ENCODE measurements at places on chromosomes 2 and 18.

DNA sequence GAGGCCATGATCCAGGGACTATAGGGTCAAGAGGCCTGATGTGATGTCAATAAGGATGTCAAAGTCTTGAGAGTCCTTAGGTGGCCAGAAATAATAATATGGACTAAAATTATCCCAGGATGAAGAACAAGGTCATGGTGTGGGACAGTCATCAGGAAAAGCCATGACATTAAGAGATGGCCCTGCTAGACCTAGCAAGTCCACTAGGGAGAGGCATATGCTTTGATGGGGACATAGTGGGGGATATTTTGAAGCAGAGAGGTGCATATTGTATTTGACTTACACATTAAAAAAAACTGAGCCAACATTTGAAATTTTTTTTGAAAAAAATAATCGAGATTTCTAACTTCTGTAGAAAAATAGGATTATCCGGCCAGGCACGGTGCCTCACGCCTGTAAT is 53.3 kb upstream of the CXCR4 start:
- no peak for DNase-seq

GRCh38 chr2:241592126-241592845 is 33.7 kb downstream of the BOK start:
- DNase-seq, result no peak

DNA sequence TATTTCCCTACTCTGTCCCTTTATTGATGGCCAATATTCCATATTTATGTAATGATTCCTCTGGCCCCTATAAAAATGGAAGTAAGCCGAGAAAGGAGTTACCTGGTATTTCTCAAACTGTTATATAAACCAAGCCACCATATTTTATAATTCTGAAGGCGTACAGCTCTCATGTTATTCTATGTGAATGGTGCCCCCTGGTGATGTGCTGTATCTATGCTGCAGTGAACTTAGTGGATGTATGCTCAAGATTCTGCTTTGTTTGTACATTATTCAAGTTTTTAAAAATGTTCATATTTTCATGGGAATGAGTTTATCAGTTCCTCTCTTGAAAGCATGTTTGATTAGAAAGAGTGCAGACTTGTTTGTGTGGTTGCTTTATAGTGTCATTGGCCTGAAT is 194.5 kb upstream of the LRRTM1 start:
- DNase-seq, result no peak

GRCh38 chr2:60450488-60450887 is 103.0 kb downstream of the BCL11A start:
- no peak for DNase-seq

GRCh38 chr2:73272270-73272669 is 12.0 kb downstream of the FBXO41 start:
- DNase-seq, result no peak

GRCh38 chr2:99430614-99431291 is 59.1 kb downstream of the REV1 start:
- no peak for DNase-seq

DNA sequence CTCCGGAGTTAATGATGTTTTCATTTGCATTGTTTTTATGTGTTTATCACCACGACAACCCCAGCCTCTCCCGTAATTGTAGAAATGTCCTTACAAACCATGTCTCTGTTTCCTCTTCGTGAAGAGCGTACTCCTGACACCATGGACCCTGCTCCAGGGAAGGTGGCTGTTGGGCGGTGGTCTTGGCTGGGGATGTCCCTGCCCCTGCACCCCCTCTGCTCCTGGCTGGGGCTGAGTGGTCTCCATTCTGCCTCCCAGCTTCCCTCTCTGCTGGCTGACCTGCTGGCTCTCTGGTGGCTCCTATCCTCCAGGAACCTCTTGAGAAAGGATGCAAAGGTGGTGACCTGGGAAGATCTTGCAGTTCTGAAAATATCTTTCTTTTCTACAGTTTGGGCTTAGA is 81.1 kb downstream of the ASB1 start:
- no peak for DNase-seq

DNA sequence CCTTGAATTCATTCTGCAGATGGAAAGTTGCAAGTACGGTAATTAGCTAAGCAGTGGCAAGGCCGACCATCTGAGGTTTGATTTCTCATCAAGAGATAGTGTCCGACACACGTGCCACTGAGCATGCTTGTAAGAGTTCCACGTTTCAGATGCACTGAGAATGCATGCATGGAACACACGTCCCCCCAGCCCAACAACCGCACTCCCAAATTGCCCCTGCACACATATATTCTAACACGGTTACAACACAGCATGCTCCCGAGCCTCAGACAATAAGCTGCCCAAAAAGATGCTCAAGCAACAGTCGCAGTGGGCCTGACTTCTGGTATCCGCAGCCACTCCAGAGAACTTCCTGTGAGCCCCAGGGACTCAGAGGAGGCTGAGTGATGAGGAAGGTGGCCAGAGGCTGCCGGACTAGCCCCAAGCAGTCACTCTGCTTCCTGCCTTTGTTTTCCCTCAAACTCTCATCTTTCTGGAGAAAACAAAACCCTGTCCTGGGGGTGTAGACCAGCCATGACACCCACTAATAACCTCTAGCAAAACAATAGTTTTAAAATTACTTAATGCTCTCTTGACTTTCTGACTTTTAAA is 204.0 kb downstream of the TGIF1 start:
- DNase-seq, result no peak

DNA sequence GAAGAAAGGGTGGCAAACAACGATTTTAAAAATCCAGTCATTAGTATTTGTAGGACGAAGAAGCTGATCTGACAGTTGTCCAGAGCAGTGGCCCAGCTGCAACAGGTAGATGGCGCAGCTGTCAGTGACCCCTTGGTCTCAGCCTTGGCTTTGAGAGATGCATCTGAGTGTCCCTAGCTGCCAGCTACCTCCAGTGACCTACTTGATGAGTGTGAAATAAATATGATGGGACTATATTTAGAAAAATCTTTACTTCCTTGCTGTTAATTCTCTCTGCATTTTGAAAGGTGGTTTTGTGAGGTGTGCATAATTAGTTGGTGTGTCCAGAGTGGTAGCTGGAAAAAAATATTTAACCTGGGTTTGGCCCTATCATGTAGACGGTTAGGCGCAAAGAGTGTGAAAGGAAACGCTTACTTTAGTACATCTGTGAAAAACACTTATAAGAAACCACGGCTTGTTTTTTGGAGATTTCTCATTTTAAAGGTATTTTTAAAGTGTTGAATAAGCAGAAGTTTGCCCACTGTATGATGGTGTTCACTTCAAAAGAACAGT is 963 bp downstream of the INPP1 start:
- no peak for DNase-seq

- DNase-seq, result no peak
These were observed 5.8 kb upstream of the TMEM37 start for GRCh38 chr2:119425620-119426395.

DNA sequence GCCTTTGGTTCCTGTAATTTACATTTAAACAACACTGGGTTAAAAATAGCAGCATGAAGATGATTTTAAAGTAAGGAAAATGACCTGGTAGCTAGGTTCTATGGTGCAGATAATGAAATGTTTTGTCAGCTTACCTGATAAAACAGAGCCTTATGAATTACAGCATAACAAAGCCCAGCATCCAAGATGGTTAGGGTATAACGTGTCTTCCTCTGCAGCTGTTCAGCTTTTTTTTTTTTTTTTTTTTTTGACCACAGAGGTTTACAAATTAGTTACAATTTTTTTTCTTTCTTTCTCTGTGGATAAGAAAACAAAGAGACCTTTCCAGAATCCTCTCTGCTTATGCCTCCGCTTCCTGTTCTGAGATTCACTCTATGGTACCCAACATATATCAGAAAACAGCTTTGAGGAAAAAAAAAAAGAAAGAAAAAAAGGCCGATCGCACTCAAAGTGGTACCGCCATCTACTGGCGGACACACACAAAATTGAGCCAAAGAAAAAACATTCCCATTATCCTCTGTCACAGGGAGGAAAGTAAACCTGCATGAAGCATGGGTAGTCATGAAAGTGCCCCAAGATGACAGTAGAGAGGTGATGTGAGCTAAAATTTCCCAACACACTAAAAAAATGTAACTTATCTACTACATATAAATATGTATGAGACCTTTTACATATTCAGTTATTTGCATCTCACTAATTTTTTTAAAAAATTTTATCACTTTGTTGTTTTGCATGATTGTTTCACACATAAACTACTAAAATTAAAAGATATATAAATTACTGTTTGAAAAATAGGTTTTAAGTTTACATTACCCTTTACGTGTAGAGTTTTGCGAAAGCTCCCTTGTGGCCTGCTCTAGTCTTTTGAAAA is at the start of gene SCN3A:
Gene SCN3A, minus strand, starts transcription at position 362 of the 871 bp plus-strand sequence. CDS start 27,656 bp downstream, outside the sequence.
- no peak for DNase-seq

GRCh38 chr2:75459565-75460310 is 101.0 kb downstream of the EVA1A start:
- DNase-seq, result no peak

- no peak for DNase-seq
These were observed 218.0 kb upstream of the OSR1 start for GRCh38 chr2:19576411-19576810.

GRCh38 chr2:25674077-25674362 is 643 bp upstream of the DTNB start:
- no peak for DNase-seq
